ENCODE measurements at places on chromosomes 5 and 9.
A peak's percentile ranks its signal among the peaks of the same experiment; 100 is the strongest.

DNA sequence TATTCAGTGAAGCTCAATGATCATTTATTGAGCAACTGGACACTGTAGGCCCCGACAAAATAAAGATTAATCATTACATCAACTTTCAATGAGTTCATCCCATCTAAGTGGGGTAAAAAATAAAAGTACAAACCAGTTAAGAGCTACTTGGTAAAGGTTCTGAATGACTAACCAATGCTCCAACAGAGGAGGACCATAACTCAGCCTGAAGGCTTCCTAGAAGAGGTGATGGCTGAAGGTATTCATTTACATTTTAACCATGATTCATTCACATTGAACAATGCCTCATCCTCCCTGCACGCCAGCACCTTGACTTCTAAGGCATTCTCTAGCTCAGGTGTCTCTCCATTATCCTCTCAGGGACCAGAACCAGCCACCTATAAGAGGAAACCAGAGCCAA lies 201.4 kb downstream of the ZNF462 start:
- no peak for DNase-seq

- DNase-seq = no peak
Observed at GRCh38 chr5:37888476-37888875, 48.6 kb upstream of the GDNF start.

GRCh38 chr5:127299678-127300077 lies 9.1 kb downstream of the MEGF10 start:
- no peak for DNase-seq

DNA sequence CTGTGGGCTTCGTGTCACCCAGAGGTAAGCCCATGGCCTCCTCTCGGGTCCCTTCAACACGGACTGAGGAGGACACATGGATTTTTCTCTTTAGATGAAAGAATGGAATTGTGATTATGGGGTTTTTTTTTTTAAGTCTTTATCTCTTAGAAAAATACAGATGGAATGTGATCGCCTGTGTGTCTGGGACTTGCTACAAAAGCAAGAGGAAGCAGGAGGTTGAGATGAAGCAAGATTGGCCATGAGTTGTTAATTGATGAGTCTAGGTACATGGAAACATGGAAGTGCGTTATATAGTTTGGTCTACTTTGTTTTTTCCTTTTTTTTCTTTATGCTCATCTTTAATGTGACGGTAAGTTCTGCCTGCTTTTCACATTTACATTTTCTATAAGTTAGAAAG lies 14.6 kb downstream of the USP20 start:
- no peak for DNase-seq

GRCh38 chr9:37036776-37037502 lies 2.9 kb upstream of the PAX5 start:
- peak; percentile 56 for DNase-seq

- DNase-seq = no peak
Observed at GRCh38 chr9:21367957-21368356, at the start of gene IFNA13. Gene IFNA13 (minus strand): TSS chr9:21368057. CDS start chr9:21368010, 47 bp downstream.

- DNase-seq = peak; percentile 50
Observed at GRCh38 chr5:158995694-158996173, 104.0 kb downstream of the EBF1 start.

DNA sequence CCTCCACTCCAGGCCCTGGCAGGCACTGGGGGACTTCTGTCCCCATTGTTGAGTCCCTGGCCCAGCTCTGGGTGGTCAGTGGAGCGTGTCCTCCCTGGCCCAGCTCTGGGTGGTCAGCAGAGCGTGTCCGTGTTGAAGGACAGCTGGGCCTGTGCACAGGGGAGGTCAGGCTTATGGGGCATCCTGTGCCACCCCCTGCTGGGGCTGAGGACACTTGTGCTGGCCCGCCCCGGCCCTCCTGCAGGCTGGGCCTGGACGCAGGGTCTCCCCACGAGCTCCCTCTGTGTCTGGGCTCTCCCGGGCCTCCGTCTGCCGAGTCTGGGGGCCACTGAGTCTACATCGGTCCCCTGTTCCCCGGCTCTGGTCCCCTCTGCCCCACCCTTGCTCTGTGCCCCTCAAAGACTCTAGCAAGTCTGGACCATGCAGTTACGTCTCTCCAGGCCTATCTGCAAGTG lies 11.5 kb upstream of the CLIC3 start:
- DNase-seq = no peak

DNA sequence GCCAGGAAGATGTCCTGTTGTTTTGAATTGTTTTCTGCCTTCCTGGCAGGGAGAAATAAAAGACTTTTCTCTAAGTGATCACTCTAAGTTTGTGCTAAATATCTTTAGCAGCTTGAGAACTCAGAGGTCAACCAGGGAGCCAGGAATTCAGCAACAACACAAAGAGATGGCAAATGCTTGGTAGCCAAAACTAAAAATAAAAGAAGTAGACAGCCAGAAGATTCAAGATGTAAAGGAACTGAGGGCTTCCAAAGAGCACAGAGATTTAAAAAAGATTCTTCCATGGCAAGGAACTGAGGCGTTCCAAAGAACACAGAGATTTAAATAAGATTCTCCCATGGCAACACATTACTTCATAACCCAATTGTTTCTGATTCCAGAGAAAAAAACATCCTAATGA lies 9.6 kb downstream of the DNAH5 start:
- no peak for DNase-seq

GRCh38 chr9:89462199-89462598 lies 35.7 kb downstream of the SEMA4D start:
- DNase-seq = no peak

DNA sequence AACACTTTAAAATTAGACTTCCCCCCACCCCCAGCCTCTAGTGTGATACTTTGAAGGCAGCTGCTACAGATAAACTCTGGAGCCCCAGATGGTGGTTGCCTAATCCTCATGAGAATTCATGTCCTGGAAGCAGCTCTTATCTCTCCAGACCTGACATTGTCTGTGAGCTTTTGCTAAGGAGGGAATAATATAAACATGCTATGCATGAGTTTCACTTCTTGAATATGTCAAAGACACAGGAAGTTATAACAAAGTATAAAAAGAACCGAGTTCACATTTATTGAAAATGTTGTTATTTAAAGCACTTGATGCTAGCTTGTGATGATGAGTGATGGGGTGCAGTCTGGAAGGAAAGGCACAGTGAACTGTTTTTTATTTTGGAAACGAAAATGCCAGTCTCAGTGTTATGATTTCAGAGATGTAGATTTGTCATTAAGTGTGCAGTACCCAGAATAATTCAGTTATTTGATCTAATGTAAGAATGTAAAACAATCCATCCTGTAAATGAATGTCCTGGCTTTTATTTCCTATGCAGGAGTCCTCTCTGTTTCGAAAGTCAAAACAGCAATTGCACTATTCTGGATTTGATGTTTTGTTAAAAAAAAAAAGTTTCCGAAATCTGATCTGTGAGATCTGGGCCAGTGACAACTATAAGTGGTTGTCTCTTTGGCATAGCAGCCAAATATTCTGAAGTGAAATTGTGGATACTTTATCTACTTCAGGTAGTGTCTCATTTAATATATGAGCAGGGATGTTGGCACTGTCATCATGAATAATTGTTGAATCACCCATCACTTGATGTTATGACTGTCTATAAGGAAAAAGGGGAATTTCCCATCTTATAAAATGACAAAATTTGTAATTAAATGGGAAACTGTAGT lies 77.0 kb downstream of the ZCCHC7 start:
- DNase-seq = peak; percentile 35

DNA sequence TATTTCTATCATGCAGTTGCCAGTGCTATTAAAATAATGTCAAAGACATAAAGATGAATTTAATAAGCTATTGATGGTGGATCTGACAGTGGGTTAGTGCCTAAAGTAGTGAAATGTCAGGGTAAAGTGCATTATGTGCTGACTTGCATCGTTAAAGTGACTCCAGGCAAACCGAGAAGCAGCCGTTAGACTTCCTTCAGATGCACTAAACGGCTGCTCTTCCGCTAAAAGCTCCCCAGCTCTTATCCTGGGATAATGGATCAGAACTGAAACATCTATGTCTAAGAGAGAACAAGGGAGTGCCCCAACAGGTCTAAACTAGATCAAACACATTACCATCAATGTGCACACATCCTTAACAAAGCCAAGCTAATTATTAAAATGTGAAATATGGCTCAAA lies 468.2 kb downstream of the NTRK2 start:
- no peak for DNase-seq

- DNase-seq = no peak
Observed at GRCh38 chr9:138082918-138083636, 205.5 kb downstream of the CACNA1B start.

GRCh38 chr9:123362856-123363255 lies 6.9 kb downstream of the CRB2 start:
- DNase-seq = no peak

DNA sequence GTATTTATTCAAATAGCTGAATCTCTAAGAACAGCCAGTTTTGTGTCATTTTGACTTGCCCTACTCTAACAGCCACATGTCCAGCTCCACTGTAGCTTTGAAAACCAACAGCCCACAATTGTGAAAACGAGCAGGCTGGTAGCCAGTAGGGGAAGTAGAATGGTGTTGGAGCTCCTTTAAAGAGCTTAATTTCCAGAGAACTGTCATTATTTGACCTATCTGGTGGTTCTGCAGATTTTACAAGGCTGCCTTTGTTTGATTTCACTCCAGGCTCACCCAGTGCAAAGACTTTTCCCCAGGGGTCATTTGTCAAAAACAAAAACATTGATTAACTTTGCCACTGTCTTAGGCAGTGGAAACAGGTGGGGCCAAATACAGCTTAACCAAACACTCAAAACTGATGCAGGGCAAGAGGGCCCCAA lies 3.2 kb upstream of the PJA2 start:
- no peak for DNase-seq

DNA sequence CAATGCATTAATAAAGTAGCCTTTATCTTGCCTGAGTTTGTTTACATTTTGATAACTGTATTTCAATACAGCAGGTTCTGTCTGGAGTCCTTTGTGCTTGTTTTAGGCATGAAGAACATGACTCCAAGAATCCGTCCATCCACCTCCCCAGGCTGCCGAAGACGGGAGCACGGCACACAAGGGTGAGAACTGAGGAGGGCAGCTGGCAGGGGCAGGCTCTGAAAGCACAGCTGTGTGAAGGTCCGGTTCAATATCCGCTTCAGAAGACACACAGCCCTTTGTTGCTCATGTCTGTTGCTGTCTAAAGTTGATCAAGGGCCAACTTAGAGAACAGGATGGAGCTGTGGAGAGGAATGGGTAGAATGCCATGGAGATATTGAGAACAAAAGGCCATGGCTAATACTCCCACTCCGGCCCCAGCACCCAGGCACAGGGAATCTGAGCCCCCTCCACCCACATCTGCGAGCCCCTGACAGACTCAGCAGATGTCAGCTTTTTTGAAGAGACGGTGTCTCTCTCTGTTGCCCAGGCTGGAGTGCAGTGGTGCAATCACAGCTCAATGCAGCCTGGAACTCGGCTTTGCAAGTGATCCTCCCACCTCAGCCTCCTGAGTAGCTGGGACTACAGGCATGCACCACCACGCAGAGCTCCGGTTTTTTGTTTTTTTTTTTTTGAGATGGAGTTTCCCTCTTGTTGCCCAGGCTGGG lies 58.5 kb upstream of the GNE start:
- DNase-seq = peak; percentile 42

- no peak for DNase-seq
Observed at GRCh38 chr5:44051591-44051990, 337.6 kb downstream of the FGF10 start.

DNA sequence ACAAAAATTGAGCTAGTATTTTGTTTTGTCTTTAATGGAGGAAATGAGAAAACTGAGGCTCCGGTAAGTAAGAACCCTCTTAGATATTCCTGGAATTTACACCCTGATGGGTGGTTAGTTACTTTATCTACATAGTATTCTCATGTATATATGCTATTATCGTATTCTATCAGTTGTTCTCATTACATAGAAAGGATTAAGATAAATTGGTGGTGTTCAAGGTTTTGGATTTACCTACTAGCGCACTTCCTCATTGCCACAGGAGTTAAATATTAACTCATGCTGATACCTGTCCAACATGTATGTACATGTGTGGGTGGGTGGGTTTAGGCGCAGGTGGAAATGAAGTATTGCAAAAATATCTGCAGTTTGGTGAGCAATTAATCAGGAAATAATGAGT lies 61.1 kb upstream of the IFNE start:
- DNase-seq = no peak

GRCh38 chr5:142915813-142916424 lies 145.7 kb downstream of the ARHGAP26 start:
- no peak for DNase-seq

DNA sequence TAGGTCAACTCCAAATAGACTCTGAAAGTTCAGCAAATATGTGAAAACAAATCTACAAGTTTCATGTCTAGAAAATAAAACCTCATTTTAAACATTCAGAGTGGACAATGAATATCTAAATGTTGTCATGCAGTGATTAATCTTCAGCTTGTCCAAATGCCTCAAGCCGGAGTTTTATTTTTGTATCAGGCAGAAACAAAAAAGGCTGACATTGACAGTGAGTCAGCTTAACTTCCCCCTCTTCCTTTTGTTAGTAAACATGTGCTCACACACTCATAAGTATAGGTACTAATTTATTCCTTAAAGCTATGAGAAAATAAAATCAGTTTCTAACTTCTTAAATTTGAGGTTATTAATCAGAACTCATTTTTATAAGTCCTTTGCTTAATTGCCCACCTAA lies 467.9 kb upstream of the DAB2 start:
- DNase-seq = no peak

- DNase-seq = no peak
Observed at GRCh38 chr5:160272264-160272663, 40.1 kb downstream of the CCNJL start.

DNA sequence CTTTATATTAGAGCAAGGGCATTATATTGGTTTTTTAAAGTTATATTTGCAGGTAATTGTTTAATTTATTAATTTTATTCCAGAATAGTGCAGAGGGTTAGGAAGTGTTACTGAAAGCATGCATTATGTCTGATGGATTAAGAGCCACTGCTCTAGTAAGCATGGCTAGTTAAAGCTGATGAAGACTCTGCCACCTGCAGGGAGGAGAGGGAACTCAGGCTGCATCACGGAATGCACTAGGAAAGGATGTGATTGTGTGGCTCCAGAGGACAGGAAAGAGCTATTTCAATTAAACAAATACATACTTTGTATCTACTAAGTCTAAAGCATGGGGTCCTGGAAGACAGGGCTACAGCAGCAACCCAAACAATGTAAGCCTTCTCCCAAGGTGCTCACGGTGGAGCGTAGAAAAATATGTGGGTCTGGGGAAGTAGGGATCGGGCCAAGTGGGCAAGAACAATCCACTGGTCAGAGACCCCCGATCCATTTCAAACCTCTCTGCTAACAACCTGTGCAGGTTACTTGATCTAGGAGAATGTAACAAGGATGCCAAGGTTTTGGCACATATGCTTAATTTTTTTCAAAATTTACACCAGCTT lies 15.3 kb upstream of the GRXCR2 start:
- no peak for DNase-seq

DNA sequence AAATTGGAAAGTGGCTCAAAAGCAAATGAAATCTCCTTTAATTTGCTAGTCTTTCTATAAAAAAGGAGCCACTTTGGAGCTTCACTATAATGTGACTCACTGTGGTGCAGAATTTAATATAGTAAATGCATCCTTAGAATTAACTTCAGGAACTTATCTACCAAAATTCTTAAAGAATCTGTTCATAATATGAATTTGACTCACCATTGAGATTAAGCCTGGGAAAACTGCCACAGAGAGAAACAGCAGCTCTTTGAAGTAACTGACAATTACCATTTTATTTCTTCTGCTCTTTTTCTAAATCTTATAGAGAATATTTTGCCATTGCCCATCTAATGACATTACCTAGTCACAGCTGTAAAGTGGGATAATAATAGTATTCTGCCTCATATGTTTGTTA lies 211.9 kb upstream of the CDH6 start:
- no peak for DNase-seq

- DNase-seq = peak; percentile 77
Observed at GRCh38 chr9:124779368-124780059, 2.6 kb downstream of the OLFML2A start.
